AML-193 (cell line): ENCODE measurements at places on chromosomes 1 and 21.

DNA sequence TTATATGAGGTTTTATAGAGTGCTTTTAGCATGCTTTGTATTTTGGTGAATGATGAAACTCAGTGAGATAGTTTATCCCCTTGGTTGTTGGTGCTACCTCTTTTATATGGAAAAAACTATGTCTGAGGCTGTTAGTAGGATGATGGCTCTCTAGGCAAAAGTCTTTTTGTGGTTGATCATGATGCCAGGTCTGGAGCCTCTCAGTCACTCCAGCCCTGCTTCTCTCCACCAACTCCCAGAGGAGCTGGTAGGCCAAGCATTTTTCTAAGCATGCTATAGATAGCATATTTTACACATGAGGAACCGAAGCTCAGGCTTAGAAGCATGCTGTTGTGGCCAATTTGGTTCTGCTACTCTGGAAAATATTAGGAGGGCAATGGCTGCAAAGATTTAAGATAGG is 82.2 kb downstream of the FMN2 start:
- DNase-seq: no peak

DNA sequence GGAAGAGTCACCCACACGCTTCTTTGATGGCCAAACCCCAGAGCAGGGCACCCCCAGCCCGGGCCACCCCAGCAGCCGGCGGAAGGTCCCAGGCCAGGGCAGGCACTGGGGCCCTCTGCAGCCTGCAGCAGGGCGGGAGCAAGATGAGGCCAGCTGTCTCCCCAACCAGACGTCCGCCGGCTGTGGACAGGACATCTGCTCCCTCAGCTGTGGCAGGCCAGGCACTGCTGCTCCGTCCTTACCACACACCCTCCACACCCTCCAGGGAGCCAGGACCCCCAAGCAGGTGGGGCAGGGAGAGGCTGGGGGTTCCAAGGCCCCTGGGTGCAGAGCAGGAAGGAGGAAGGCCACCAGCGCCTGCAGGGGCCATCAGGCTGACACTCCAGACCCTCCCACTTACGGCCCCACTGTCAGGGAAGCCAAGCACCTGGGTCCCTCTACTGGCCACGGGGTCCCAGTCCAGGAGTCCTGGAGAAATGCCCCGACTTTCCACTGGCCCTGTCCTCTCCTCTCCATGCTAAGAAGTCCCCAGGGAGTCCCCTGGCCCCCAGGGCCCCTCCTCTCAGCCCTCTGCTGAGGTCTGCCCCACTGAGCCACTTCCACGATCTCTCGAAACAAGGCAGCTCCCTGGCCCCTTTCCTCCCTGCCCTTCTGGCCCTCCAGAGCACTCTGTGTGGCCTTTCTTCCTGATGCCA is 5.6 kb downstream of the WNT9A start:
- no peak for DNase-seq

DNA sequence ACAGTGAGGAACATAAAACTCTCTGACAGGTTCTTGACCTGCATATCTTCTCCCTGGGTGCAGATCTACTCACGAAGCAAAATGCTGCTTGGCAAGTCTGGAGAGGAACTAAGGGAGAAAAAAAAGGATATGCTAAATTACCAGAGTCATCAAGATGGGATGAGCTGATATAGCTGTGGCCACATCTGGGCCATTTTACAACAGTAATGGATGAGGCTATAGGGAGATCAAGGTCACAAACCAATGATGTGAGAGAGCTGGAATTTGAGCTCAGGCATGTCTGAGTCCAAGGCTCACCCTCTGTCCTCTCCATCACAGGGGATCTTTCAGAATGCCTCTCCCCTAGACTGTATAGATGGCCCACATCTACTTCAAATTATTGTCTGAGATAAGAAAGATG is 26.2 kb downstream of the ZMYND12 start:
- DNase-seq: no peak

DNA sequence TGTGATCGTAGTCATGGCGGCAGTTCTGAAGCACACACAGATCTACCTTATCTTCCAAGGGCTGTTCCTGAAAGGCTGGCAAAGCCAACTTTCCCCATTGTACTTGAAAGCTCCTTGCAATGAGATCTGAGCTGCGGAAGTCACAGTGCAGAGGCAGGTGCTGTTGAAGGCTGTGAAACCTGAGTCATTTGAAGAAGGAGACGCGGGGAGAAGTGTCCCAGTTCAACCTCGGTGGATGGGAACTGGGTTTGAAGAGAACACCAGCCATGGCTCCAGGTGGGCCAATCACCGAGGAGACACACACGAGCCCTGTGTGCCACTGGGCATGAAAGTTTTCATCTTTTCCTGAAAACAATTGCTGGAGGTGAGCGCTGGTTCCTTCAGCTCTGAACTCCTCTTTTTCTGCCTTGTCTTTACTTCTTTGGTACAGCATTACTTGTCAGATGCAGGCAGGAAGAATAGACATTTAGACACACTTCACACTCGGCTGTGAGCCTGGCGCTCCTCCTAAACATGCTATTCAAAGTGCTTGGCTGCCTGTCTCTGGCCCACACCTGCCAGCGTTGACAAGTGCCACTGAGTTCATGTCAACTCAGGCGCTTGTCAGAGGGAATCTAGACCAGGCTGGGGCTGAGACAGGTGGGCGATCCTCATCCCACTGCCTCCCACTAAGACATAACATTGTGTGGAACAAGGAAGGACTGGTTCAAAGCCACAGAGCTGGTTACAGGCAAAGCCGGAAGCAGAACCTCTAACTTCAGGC is 25.7 kb upstream of the PDE9A start:
- no peak for DNase-seq

- no peak for DNase-seq
Observed at GRCh38 chr21:44942566-44942965, 2.7 kb downstream of the SLX9 start.

DNA sequence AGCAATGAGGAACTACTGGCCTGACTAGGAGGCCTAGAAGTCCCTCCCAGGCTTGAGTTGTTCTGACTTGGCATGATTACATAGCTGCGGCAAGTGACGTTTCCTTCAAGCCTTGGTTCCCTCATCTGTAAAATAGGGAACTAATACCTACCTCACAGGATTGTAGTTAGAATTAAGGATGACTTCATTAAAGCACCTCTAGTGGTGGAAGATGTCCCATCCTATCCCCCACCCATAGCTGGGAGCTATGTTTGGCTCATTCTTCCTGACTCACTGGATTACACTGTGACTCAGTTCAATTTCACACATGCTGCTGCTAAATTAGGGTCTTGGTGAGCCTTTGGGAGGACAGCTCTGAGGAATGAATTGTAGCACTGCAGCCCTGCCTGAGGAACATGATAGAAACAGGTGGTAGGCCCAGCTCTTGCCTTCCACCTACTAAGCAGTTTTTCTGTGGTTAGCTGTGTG is 6.0 kb upstream of the SHISA4 start:
- DNase-seq: peak; percentile 79

GRCh38 chr1:109792056-109792831 is 28.5 kb upstream of the EPS8L3 start:
- DNase-seq: peak; percentile 13

DNA sequence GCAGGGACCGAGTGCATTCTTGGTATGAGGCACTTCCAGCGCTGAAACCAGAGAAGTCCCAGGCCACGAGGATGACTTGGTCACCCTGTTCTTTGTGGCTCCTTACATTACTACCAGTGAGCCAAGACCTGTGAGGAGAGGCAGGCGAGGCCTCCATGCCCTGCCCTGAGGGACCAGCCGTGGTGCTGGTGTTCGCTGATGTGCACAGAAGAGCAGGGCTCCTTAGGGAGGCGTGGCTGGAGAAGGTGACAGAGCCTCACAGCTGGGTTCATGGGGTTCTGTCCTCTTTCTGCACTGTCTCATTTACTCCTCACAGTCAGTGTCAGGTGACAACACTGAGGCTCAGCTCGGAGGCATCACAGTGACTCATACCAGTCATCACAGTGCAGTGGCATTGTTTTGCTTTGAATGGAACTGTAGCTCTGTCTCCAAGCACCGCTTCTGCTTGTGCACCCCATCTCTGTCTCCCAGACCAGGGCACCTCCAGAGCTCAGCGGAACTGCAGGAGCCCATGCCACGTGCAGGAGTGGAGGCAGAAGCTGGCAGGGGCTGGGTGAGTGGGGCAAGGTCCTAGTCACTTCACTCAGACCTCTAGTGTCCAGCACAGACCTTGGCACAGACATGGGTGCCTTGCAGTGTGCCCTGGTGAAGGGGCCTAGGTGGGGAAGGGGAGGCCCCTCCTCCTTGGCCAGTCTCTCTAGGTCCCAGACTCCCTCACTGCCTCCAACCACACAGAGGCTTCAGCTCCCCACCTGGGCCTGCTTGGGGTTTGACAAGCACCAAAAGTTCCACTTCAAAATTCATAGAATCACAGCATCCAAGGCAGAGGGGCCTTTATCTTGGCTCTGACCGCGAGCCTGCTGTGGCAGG is 310.9 kb downstream of the MATN1 start:
- DNase-seq: no peak

GRCh38 chr1:167120899-167121298 is 27.0 kb downstream of the STYXL2 start:
- DNase-seq: no peak

DNA sequence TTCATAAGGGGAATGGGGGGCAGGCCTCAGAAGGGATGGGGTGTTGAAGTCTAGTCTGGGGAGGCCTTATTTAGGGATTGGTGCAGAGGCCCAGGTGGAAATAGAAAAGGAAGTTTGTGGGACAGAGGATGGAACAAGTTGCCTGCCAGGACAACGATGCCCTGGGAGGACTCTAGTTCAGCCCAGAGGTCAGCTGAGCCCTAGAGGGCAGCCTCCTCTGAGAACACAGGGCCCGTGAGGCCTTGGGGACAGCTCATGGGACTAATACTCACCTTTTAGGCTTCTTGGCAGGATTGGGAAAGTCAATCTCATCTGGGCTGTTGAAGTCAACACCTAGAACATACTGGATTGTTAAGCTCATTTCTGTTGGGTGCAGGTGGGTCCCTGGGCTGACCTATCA is 43.0 kb downstream of the LHX4 start:
- DNase-seq: no peak

GRCh38 chr1:235859789-235860188 is 6.9 kb downstream of the LYST start:
- no peak for DNase-seq
